AG04449 (cell line): ENCODE measurements at places on chromosomes 1 and 21.

- DNase-seq = no peak
Observed at GRCh38 chr1:32411261-32411660, 17.0 kb upstream of the BSDC1 start.

DNA sequence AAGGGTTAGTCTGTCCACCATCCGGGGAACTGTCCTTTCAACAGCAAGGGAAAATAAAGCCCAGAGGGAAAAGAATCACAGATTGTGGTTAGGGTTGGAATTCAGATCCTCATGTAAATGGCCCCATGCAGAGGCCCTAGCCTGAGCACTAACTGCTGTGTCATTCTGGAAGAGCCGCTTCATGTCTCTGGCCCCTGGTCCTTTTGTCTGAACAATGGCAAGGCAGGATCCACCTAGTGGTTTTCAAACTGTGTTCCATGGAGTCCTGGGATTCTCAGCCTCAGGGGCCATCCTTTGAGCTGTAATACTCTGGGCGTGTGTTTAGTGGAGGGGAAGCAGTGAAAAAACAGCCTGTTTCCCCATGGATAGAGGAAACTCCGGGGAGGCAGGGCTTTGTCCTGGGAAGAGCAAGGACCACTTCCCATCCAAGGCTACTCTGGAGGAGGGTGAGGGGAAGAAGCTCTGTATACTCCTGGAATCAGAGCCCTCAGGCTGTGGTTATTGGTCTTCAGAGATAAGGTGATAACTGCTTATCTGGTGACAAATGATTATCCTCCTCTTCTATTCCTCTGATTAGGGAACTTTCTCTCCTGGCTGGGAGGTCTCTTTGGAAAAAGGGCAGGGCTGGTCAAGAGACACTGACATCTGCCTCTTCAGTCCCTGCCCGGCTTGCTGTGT lies 19.2 kb downstream of the PAX7 start:
- DNase-seq = no peak

DNA sequence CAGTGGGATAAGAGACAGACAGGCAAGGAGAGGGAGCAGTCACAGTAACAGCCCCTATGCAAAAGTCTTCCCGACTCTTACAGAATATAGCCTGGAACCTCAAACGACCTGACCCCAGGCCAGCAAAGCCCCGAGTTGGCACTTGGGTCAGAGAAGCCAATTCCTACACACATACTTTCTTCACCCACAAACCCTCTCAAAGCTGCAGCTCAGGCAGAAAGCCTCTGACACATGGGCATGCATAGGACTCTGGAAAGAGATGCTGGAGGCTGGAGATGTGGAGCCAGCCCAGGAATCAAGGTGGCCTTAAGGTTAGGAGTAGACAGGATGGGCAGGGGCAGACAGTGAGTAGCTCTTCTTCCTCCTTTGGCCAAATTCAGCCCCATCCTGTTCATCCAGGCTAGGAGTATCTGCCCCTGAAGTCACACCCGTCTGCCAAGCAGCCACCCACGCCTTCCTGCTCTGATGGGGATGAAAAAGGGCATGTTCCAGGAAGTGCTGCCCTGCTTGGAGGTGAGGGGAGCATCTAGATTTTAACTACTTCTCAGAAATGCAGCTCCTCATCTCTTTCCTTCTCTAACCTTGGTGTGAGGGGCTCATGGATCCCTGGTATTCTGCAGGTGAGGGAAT lies 7.8 kb downstream of the SLC41A1 start:
- DNase-seq = no peak

GRCh38 chr21:14684071-14684470 lies 138.0 kb upstream of the SAMSN1 start:
- no peak for DNase-seq

DNA sequence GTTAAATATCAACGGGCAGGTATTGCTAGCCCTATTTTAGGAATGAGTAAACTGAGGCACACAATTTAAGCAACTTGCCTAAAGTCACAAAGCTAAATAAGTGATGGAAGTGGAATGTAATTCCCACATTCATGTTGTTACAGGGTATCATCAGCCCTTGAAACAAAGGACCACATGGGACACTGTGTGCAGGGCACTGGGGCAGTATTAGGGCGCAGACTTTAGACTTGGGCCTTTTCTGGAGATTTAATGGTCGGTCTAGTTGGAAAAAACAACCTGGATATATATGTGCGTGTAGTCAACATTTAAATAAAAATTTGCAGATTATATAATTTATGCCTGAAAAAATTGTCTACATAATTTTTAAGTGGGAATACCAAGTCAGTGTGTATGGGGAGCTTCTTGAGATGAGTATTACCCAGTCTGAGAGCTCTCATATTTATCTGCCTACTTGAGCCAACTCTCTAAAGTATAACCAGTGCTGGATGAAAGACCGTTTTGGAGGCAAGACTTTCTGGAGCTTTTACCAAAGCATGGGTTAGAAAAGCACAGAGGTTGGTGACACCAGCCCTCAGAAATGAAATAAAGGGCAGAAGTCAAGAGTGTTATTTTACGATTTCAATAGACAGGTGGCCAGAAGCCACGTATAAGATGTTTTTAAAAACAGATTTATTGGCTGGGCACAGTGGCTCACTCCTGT lies 1.6 kb downstream of the KDM1A start:
- no peak for DNase-seq

DNA sequence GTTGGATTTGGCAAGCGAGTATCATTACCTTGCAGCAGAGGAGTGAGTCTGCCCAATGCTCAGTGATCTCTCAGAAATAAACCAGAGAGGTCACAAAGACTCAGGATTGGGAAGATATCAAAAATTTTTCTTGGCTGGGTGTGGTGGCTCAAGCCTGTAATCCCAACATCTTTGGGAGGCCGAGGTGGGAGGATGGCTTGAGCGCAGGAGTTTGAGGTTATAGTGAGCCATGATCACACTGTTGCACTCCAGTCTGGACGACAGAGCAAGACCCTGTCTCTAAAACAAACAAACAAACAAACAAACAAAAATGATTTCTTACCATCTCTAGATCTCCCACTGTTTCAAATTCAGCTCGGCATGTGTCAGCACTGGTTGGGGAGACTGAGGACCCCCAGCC lies 13.3 kb upstream of the BECN2 start:
- no peak for DNase-seq

DNA sequence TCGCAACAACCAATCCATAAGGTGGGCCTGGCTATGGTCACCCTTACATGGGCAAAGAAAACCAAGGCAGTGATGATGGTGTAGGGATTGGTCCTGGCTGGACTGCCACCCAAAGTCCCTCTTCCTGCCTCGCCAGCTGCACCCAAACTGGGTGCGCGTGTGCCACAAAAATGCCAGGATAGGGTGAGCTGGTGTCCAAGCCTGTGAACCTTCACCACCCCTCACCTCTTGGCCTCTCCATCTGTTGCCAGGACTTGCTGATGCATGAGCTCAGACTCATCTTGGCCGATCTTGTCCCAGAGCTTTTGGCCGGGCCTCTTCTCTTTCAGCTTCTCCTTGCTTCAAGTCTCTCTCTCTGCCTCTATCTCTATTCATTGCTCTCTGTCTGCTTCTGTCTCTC lies 41.8 kb downstream of the FOXD2 start:
- DNase-seq = no peak

GRCh38 chr1:184792450-184792969 lies 37.9 kb upstream of the EDEM3 start:
- peak; percentile 96 for DNase-seq

DNA sequence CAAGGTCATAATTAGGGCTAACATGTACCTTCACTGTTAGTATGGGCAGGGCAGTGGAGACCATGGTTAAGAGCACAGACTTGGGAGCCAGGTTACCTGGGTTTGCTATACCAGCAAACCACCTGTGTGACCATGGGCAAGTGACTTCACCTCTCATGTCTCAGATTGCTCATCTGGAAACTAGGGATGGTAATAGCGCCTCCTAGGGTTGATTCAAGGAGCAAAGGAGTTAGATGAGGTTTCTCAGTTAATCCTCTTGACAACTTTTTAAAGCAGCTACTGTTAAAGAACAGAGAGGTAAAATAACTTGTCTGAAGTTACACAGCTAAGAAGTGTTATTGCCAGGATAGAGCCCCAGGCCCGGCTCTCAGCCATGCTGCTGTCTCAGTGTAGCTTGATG lies 790 bp upstream of the MATN1 start:
- no peak for DNase-seq

GRCh38 chr1:100793659-100794058 lies 74.1 kb downstream of the VCAM1 start:
- no peak for DNase-seq

- no peak for DNase-seq
Observed at GRCh38 chr21:31988492-31989290, 115.9 kb downstream of the HUNK start.

DNA sequence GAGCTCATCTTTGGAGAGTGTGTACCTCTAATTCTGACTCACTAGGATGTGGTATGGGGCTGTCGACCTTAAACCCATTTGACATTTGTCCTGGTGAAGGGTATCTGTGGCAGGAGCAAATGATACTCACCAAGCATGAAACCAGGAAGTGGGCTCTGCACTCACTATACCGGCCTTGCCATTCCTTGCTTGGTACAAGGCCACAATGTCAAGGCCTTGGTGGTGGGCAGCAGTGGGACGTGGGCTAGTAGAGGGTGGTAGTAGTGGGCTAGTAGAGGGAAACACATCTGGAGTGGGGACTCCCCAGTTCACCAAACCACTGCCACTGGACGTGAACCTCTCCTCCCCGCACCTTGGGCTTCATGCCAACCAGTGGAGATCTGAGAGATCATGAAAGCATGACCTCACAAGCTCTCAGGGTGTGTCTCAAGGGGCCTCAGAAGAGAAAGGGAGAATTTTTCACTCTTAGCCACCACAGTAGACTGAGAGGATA lies 11.5 kb downstream of the TNFSF4 start:
- DNase-seq = no peak

- DNase-seq = no peak
Observed at GRCh38 chr1:95236784-95237575, 3.0 kb downstream of the RWDD3 start.

- peak; percentile 98 for DNase-seq
Observed at GRCh38 chr1:200483491-200484143, 73.8 kb upstream of the ZNF281 start.

DNA sequence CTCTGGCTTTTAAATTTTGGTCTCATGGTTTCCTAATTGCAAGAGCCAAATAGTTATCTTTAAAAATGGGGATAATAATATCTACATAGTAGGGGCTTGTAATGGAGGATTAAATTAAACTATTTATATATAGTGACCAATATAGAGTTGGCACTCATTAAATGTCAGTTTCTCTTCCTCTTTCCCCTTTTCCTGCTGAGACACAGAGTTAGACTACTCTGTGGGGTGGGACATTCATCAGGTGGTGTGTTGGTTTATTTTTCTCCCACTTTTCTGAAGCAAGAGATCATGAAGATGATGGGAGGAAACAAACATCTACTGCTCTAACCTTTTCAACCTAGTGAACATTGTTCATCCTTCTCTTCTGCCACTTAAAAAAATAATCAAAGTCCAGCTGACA lies 17.3 kb upstream of the RAP1A start:
- no peak for DNase-seq

DNA sequence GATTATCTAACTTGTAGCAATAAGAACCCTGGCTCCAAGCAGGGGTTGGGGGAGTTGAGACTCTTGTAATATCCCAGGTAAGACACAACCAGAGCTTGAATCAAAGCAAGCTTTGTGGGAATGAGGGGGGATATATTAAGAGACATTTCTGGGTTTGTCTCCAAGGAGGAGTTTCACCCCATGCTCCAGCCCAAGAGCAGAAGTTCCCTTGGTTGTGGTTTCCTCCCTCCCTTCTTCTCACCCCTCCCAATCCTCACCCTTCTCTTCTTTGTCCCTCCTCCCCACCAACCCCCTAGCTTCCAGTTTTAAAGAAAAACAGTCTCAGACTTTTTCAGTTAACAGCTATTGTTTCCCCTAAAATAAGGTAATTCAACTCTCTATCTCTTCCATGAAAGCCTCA lies 11.9 kb downstream of the TRAF3IP3 start:
- DNase-seq = no peak

GRCh38 chr1:110060034-110060661 lies 10.3 kb downstream of the ALX3 start:
- DNase-seq = no peak

DNA sequence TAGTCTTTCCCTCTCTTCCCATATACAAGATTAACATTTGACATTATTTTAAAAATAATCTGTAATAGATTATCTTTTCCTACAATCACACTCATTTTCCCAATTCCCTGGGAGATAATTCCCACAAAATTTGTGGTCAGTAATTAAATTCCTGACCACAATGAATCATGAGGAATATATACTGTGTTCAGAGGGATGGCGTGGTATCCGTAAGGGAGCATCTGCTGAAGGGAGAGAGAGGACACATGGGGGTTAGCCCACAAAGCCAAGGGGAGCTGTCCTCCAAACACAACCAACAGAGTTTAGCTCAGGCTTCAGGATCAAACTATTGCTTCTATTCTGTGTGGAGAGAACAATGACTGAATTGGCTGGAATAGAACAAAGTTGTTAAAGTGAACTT lies 57.1 kb upstream of the PPP2R5A start:
- no peak for DNase-seq

- no peak for DNase-seq
Observed at GRCh38 chr21:15241997-15242736, 177.4 kb upstream of the NRIP1 start.

- DNase-seq = no peak
Observed at GRCh38 chr1:115890580-115890979, 49.7 kb upstream of the NHLH2 start.

GRCh38 chr1:101567582-101568189 lies 330.9 kb downstream of the S1PR1 start:
- DNase-seq = no peak

DNA sequence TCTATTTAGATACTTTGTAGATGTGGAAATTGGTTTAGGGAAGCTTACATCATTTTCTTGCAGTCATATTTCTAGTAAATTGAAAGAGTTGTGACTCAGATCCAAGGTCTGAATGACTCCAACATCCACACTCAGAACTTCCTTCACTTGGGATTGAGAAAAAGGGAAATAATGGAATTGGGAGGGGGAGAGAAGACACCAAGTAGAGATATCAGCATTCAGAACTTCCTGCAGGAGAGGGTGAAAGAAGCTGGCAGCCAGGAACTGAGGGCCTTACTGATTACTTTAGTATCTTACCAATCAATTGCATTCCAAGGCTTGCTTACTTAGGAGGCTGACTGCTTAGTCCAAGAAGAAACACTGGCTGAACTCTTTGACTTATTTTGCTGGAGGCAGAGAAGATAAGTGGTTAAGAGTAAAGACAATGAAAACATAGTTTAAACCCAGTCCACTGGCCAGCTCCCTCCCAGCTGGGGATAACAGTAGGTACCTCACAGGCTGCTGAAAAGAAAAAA lies 21.7 kb downstream of the APP start:
- DNase-seq = no peak

- no peak for DNase-seq
Observed at GRCh38 chr1:167565922-167566321, 12.4 kb upstream of the CREG1 start.

DNA sequence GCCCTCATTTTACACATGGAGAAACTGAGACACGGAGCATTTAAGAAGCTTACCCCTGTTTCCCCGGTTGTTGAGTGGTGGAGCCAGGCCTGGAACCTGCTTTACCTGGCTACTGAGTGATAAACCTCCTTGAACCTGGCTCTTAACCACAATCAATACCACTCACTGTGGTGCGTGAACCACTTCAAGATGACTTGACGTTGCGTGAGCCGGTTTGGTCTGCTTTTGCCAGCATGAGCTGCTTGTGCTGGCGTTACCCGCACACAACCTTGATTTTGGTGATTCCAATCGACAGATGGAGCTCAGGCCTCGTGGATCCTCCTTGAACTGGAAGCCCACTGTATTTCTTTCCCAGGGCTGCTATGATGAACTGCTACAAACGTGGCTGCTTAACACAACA lies 6.1 kb upstream of the TINAGL1 start:
- DNase-seq = no peak

- DNase-seq = no peak
Observed at GRCh38 chr1:202959276-202959620, 1.1 kb upstream of the ADIPOR1 start.

- DNase-seq = no peak
Observed at GRCh38 chr1:193438771-193439170, 252.4 kb upstream of the B3GALT2 start.
